ENCODE measurements at places on chromosomes 16 and 17.
A peak's percentile ranks its signal among the peaks of the same experiment; 100 is the strongest.

DNA sequence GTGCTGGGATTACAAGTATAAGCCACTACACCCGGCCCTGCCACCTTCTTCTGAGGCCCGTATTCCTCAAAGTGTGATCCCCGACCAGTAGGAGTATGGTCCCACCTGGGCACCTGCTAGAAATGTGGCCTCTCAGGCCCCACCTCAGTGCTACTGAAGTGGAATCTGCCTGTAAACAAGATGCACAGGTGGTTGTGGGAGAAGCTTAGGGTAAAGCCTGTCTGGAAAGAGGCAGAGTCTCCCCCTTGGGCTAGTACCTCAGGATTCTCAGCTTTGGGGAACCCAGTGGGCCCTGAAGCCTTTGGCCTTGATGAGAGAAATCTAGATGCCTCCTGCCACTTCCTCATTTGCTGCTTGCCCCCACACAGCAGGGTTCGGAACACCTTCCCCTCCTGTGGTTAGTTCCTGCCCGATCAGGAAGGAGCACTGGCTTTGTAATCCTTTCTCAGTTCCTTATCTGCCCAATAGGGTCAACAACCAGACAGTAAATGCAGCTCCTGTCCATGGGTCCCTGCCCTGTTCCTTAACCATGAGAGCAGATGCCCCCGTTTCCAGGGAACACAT, 25.2 kb downstream of the TK2 start:
- DNase-seq: no peak

GRCh38 chr16:86299882-86300610, 210.3 kb upstream of the FOXF1 start:
- no peak for DNase-seq

- no peak for DNase-seq
Measured at GRCh38 chr17:68512960-68513474, 787 bp downstream of the PRKAR1A start.

GRCh38 chr16:72666267-72666666, 381.7 kb downstream of the ZFHX3 start:
- DNase-seq: no peak

GRCh38 chr17:74016461-74016860, 187.0 kb upstream of the RPL38 start:
- DNase-seq: no peak

GRCh38 chr16:50015631-50016030, 9.4 kb upstream of the CNEP1R1 start:
- DNase-seq: no peak

GRCh38 chr17:27995554-27995953, 46.9 kb upstream of the NLK start:
- DNase-seq: no peak

- peak; percentile 94 for DNase-seq
Measured at GRCh38 chr16:1308977-1309885, at the start of gene UBE2I. Gene UBE2I (plus strand): TSS chr16:1309636. CDS start chr16:1314031, 4,395 bp downstream.

- no peak for DNase-seq
Measured at GRCh38 chr17:30253312-30253711, 17.8 kb upstream of the SLC6A4 start.

- no peak for DNase-seq
Measured at GRCh38 chr16:72013389-72013788, 4.8 kb downstream of the DHODH start.

DNA sequence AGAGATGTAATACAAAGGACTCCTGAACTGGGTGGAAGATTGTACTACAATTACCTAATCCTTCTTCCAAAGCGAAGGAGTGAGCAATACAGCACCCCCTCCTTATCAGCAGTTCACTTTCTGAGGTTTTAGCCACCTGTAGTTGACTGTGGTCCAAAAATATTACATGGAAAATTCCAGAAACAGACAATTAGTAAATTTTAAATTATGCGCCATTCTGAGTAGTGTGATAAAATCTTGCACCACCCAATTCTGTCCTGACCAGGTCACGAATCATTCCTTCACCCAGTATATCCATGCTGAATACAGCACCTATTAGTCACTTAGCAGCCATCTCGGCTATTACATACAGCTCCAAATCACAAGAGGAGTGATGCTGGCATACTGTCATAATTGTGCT, 23.2 kb downstream of the VPS53 start:
- DNase-seq: no peak

DNA sequence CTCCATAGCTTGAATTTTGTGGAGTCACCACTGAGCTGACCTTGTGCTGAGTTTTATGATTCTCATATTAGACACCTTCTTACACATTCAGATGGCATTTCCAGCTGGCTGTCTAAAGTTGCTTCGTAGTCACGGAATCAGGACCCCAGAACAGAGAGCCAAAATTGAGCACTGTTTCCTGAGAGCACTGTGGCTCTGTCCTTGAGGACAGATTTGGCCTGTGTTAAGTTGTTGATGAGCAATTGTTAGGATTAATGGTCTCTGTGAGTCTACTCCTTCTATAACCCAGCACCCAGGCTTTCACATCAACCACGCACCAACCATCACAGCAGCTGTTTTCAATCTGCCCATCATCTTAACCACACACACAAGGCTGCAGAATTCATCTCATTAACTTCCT, 277.5 kb upstream of the HSBP1 start:
- no peak for DNase-seq

- peak; percentile 46 for DNase-seq
Measured at GRCh38 chr17:21513012-21513570, 136.9 kb downstream of the KCNJ12 start.

GRCh38 chr17:1377334-1377733, 22.7 kb downstream of the YWHAE start:
- no peak for DNase-seq

- DNase-seq: no peak
Measured at GRCh38 chr16:56871172-56871593, 6.2 kb downstream of the SLC12A3 start.

DNA sequence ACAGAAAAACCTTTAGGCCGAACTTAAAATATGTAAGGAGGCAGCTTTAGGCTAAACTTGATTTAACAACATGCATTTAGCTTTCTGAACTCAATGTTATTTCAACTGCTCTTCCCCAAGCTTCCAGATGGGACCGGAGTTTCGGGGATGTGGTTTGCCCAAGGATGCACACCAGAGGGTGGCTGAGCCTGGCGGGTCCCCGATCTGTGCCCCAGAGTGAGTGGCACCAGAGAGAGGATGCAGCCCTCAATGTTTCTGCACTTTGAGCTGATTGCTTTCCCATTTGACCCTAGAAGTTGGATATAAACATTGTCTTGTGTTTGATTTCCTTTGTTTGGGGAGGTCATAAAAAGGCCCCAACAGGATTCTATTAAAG, 348.0 kb upstream of the TNRC6C start:
- DNase-seq: no peak

Data from stimulated activated CD4-positive, alpha-beta T cell treated with anti-CD3 and anti-CD28 coated beads, Interleukin-1b, Interleukin-23, amount 100 ng/mL, for 1 hour (primary cell).